Brain pericyte (primary cell): ENCODE measurements at places on chromosomes 7 and 10.

DNA sequence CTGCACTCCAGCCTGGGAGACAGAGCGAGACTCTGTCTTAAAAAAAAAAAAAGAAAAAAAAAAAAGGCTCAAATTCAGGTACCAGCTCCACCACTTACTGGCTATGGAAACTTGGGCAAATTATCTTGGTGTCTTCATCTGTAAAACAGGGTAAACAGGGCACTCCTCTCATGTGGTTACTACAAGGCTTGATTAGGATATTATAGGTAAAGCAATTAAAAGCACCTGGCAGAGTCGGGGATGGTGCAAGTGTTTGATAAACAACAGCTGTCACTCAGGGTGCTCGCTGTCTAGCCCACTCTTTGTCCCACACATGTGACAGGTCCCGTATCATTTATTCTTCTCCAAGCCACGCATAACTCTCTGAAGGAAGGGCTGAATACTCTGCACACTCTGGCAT, 96.9 kb downstream of the SORBS1 start:
- no peak for DNase-seq

- DNase-seq, result no peak
Measured at GRCh38 chr10:97740613-97741012, 3.7 kb downstream of the ZFYVE27 start.

- DNase-seq, result no peak
Measured at GRCh38 chr10:124650263-124650662, 93.9 kb downstream of the FAM53B start.

GRCh38 chr7:136228171-136228570, 251.0 kb upstream of the MTPN start:
- DNase-seq, result no peak

GRCh38 chr10:69848454-69848853, 46.7 kb downstream of the COL13A1 start:
- no peak for DNase-seq

DNA sequence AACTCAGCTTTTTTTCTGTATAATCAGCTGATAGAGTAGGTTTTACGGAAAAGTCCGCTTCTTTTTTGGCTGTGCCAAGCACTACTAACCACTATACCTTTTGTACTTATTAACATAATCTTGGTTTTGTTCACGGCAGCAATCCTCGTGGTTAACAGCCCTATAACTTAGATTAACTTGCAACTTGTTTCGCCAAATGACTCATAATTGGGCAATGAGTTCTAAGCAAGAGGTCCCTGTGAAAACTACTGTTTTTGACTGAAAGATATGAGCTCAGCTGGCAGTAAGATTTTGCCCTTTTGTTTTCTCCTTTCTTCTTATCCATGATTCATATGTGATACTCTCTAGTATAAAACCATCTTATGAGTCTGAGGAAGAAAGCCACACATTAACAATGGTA, 345.0 kb upstream of the PCDH15 start:
- DNase-seq, result no peak

DNA sequence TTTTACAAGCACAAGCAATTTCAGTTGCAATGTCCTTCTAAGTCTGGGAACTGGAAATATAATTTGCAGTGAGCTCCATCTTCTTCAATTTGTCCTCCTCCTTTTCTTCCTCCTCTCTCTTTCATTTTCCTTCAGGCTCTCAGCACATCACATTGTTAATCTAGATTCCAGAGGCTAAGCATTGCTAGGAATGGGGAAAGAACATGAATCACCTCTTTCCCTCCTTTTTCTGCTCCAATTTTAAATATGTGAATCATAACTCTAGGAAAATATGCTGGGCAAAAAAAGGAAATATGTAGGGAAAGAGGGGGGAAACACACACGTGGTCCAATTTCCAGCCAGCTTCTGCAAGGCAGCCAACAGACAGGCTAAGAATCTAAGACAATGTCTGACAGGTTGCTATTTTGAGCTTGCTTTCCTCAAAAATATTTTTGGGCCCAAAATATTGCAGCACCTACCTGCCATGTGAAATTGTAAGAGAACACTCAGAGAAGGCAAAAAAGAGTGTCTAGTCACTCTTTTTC, 72.7 kb upstream of the NUPR2 start:
- no peak for DNase-seq

- DNase-seq, result no peak
Measured at GRCh38 chr10:89591796-89592271, 53.2 kb downstream of the PANK1 start.
